ENCODE measurements at places on chromosomes 2 and 18.

DNA sequence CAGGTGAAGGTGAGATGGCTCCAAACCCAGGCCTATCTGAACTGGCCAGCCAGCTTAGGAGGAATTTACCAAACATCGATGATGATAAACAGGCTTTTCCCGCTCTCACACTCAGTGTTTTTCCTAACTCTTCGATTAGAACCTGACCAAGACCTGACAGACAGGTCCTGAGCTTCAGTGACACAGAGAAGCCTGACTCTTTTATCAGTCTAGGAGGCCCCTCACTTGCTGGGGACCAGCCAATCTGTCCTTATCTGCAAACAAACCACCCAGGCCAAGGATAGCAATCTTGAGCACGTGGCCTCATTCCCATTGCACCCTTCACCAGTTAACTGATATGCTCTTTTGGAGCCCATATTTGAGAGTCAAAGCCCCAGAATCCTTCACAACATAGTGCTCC is 1.9 kb upstream of the ITSN2 start:
- no peak for DNase-seq

DNA sequence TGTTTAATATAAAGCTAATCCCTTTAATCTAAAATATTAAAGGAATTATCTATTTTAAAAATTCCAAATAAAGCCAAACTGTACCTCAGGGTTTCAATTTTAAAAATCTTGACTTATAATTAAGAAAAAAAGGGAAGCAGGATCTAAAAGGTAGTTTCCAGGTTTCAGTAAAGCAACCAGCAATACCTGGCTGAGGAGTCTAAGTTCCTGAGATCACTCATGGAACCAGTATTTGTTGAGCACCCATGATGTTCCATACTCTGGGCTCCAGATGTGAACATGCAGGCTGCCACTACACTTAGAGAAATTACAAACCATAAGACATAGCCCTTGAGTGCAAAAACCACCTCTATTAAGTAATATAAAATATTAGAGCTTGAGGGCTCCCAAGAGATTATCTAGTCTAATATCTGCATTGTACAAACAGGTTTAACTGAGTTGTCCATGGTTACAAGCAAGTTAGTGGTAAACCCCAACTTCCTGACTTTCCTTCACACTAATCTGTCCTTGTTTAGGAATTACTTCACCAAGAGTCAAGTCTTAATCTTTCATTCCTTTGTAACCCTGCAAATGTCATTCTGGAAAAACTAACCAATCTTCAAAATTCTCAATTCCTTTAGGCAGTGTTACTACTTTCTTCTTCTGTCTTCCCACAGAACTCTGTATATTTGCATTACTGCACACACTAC is 49.2 kb downstream of the CLASP1 start:
- DNase-seq = no peak

- no peak for DNase-seq
Observed at GRCh38 chr2:71588497-71589170, 135.3 kb downstream of the DYSF start.

DNA sequence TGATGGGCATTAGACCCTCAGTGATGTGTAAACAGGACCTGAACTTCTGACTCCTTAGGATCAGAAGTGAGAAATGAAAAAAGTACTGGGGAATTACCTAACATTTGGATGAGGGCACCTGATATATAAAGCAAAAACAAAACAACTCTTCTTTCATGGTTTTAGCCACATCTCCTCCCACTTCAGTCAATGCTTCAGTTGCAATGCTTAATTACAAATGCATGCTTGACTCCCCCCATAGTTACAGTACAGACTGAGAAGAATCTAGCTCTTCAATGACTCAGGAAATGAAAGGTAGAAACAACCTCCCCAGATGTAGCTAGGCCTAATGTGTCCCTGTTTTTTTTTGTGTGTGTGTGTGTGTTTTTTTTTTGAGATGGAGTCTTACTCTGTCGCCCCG is 276.8 kb upstream of the POU3F3 start:
- DNase-seq = no peak

GRCh38 chr2:95346231-95346737 is 49.1 kb downstream of the KCNIP3 start:
- DNase-seq = no peak
